ENCODE measurements at places on chromosomes 6 and 20.

- DNase-seq: no peak
Measured at GRCh38 chr6:89559487-89559886, 79.1 kb downstream of the LYRM2 start.

GRCh38 chr6:141258516-141258915 lies 874.2 kb upstream of the GJE1 start:
- no peak for DNase-seq

GRCh38 chr6:149948011-149948410 lies 6.2 kb downstream of the ULBP2 start:
- no peak for DNase-seq

- no peak for DNase-seq
Measured at GRCh38 chr6:80566361-80566760, 459.9 kb downstream of the BCKDHB start.

GRCh38 chr6:34517461-34517881 lies 38.7 kb downstream of the SPDEF start:
- no peak for DNase-seq

All from COR-L47 (cell line).